ENCODE measurements at places on chromosomes 12 and 14. TPM values are rescaled to one million over a fixed set of nuclear protein-coding genes. Genes with fewer than 3 reads are reported as not detected.
A peak's percentile ranks its signal among the peaks of the same experiment; 100 is the strongest.

The PDE3A gene
- total RNA-seq, result not detected

The LPAR5 gene
- 6.6 TPM for total RNA-seq

The BICDL1 gene
- total RNA-seq, result 51.2 TPM

The GPRC5A gene
- total RNA-seq, result 0.15 TPM

The ANO4 gene
- not detected for total RNA-seq

The TAS2R8 gene
- total RNA-seq, result not detected

The GARIN6 gene
- not detected for total RNA-seq

The SLC6A15 gene
- not detected for total RNA-seq

The DPPA3 gene
- total RNA-seq, result not detected

The PZP gene
- not detected for total RNA-seq

GRCh38 chr12:86662464-86662863, 406.3 kb upstream of the MGAT4C start:
- DNase-seq, result no peak

GRCh38 chr14:88233915-88234314, 89.2 kb downstream of the KCNK10 start:
- DNase-seq, result peak; percentile 7

DNA sequence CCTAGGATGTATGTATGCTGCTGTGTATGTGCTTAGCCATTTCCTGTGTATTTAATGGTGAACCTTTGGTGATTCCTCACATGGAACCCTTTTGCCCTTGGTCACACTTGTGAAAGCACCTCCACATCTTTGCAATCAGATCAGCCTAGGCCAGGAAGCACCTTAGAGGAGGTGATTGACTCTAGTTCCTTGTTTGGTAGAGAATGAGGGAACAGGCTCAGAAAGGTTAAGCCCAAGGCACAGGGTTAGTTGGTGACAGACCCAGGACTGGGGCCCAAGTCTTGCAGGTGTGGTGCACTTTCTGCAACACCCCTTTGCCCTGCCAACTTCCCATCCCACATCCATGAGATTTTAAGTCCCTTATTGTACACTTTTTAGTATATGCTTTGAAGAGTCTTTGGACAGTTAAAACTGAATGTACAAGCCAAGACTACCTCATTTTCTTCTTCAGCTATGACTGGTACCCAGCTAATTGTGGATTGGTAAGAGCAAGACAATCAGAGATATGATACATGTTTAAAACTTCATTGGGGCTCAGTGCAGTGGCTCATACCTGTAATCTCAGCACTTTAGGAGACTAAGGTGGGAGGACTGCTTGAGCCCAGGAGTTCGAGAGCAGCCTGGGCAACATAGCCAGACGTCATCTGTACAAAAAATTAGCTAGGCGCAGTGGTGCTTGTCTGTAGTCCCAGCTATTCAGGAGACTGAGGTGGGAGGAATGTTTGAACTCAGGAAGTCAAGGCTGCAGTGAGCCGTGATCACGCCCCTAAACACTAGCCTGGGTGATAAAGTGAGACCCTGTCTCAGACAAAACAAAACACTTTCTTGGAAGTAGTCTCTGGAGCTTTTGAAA, 71.1 kb downstream of the RASSF3 start:
- no peak for DNase-seq

GRCh38 chr14:50006141-50006540, 110.2 kb downstream of the VCPKMT start:
- no peak for DNase-seq

DNA sequence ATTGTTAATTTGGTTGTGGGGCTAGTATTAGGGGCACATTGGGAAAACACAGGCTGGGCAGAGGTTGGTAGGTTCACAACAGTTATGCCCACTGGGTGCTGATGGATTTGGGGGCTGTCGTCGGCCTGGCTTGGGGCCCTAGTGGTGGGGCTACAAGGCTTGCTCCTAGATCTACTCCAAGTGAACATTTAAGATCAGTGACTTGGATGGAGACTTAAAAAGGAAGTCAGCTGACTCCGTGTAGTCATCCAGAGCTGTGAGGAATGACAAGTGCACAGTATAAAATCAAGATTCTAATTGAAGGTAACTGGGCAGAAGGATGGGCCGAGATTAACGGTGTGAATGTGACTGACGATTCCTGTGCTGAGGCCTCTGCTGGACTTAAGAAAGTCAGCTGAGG, 12.8 kb upstream of the NR4A1 start:
- no peak for DNase-seq

DNA sequence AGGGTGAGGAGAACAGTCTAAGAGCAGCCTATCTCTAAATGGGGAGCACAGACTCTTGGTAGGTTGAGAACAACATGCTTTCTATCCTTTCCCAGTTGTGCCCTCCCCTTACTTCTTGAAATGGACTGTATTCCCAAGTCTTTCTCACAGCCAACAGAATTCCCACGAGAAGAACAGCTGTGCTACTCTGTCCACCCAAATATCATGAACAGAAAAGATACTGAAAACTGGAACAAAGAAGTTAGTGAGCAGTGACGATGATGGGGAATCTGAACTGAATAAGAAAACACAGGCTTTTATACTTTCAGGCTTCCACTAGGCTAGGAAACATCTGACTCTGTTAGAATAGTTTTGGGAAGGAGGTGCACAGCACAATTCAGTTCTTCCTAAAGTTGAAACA, 3.4 kb downstream of the NACA start:
- no peak for DNase-seq

GRCh38 chr12:13986031-13986430, 4.6 kb upstream of the GRIN2B start:
- DNase-seq, result no peak

- DNase-seq, result no peak
Measured at GRCh38 chr14:95483309-95484165, 32.9 kb downstream of the SYNE3 start.

GRCh38 chr12:3107071-3107583, 29.9 kb downstream of the TSPAN9 start:
- DNase-seq, result no peak

- DNase-seq, result no peak
Measured at GRCh38 chr12:52399756-52400155, 6.4 kb downstream of the KRT82 start.

Measured in activated CD4-positive, alpha-beta T cell treated with anti-CD3 and anti-CD28 coated beads, Interleukin-2, amount 10 ng/mL, durations not matched to agents 7 days and 5 days (primary cell).